Right renal pelvis (tissue), 4 donors: ENCODE measurements at places on chromosomes 3 and 15. TPM values are rescaled to one million over a fixed set of nuclear protein-coding genes. Genes with fewer than 3 reads are reported as not detected.

DNA sequence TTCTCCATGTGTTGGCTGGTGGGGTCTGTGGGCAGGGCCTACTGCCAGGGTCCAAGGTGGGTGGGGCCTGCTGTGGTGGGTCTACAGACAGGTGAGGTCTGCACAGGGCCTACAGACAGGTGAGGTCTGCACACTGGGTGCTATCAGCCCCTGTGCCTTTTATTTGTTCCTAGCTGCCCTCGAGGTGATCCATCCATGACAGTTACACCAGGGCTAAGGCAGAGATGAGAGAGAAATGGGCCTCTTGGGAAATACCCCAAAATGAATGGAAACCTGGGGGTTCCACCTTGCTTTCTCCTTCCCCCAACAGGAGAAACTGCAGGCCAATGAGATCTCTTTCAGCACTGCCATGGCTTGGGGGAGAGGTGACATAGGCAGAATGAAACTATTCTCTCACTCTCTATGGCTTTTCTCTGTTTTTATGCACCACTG is 36.4 kb downstream of the CFAP100 start:
- DNase-seq: no peak

- no peak for DNase-seq
Measured at GRCh38 chr15:52423852-52424251, 104.8 kb downstream of the MYO5A start.

DNA sequence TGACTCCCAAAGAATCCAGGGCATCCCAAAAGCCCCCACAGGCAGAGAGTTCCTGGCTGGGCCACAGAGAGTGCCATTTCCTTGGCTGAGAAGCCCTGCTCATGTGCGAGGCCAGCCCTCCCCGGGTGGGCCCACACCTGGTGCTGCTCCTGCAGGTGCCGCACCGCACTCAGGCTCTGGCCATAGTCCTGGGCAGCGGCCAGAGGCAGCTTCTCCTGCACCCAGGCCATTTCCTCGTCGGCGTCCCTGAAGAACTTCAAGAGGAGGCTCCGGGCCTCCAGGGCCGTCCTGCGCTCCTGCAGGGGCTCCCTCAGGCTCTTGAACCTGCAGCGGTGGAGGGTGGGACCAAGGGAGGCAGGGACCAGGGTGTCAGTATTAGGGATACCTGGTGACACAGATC is 18.1 kb downstream of the PLA2G4B start:
- DNase-seq: no peak

GRCh38 chr3:95184038-95184437 is 1121.2 kb downstream of the NSUN3 start:
- DNase-seq: no peak

- DNase-seq: no peak
Measured at GRCh38 chr3:170321321-170322034, 36.0 kb upstream of the SKIL start.

- DNase-seq: no peak
Measured at GRCh38 chr3:99683876-99684275, 45.5 kb downstream of the COL8A1 start.

DNA sequence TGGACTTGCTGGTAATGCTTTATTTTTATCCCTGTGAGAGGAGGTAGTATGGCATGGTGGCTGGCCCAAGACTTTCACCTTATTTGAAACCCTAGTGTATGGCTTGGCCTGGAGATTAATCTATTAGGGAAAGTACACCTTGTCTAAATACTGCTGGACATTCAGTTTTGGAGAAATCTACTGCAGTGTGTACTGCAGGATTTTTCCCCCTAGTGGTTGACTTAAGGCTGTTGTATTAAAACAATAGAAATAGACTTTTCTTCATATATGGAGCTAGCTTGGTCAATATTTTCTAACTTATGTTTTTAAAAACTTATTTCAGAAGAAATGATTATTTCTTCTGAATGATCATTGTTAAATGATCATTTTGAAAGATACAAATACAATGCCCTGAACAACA is 13.9 kb upstream of the SLITRK3 start:
- DNase-seq: no peak

- DNase-seq: no peak
Measured at GRCh38 chr3:111846717-111847116, 12.3 kb upstream of the PHLDB2 start.

DNA sequence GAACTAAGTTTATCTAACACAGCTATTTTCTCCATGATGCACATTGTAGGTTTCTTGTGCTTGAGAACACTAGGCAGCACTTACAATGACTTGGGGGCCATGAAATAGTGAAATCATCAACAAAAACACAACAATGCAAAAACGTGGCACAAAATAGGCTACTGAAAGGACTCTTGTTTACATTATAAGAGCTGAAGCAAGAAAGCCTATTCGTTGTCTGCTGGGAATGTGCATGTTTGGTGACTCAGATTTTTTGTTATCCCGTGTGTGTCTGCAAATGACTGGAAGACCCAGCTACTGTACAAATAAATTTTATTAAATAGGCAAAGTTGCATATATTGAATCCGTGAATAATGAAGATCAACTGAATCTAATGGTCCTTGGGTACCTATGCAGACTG is 85.0 kb downstream of the TCF12 start:
- DNase-seq: no peak

DNA sequence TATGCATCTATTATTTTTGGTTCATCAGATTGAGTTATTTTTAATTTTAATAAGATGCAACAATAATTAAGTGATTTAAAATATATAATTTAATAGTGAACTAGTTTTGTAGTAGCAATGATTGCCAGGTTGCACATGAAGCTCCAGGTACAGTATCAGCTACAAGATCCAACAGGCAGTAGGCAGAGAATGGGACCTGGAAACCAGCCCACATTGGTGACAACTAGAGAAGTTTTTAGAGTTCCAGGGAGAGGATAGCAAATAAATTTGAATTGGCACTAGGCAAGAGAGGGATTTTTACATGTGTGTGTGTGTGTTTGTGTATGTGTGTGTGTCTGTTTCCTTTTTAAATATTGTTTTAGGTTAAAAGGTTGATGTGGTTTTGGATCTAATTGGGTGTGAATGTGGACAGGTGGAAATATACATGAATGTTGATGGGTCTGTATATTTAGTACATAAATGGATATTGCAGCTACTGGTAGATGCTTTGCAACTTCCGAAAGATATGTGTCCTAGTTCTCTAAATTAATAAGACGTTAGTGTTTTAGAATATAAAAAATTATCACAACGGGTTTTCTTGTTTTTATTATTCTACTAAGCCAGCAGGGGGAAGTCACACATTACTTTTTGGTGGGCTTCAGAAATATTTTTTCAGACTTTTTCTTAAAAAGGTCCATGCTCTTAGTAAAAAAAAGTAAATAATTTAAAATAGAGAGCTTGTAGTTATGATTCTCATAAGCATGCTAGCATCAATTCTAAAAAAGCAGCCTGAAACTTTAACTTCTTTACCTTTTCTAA is 110.1 kb upstream of the GBE1 start:
- DNase-seq: no peak

GRCh38 chr3:179603831-179604230 is 607 bp downstream of the MRPL47 start:
- no peak for DNase-seq

DNA sequence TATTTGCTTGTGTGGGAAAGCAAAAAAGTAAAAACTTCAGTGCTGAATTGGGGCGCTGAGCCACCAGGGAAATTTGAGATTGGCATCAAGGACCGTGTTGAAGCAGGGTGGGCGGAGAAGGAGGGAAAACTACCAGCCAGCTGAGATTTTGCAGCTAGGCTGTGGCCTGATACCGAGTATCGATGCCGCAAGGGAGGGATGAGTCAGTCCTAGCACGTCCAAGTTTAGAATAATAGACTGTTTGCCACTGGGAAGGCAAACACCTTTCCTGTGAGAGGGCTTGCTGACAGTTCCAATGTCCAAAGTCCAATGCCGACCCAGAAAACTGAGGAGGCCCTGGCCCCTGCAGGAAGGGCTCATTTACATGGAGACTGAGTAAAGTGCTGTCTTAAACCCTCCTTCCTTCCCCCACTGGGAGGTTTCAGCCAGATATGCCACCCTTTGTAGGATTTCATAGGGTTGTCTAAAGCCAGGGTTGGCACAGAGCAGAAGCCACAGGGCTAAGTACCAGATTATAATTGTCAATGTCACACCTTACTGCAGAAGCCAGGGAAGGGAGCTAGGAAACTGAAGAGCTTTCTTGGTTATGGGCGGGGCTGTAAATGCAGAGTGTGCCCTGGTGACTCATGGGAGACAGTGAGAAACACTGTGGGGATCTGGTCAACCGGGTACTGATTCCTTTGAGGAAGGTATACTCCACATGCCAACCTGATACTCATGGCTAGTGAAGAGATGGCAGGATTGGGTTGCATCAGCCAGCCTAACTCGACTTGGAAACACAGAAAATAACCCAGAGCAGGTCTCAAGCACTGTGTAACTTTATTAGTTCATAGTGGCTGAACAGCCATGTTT is 28.4 kb upstream of the PIK3CB start:
- no peak for DNase-seq

DNA sequence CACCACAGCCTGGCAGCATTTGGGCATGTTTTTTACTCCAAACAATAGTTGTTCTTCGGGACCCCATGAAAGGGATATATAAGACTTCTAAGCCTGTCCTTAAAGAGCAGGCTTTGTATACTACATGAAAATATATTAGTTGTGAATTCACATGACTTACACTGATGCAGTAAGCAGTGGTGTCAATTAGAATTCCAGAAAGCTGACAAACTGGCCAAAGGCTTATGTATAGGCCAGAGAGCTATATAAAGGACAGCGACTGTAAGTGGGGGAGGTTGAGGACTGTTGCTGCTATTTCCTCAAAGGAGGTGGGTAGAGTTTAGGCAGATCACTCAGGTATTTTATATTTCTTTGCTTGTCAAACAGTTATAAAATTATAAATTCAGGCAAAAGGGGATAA is 24.8 kb downstream of the KPNA4 start:
- no peak for DNase-seq

DNA sequence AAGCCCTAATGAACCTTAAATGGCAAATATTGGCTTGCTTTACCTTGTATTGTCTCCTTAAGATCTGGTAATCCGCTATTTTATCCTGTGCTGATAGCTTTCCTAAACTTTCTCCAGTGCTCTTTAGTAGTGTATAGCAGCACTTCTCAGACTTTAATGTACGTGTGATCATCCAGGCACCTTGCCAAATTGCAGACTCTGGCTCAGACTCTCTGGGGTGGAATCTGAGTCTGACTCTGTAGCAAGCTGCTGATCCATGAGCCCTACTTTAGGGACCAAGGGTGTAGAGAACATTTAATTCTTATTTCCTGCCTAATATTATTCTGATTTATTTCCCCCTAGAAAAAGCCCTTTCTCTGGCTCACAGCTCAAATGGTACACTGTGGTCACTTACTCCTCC is 518.8 kb upstream of the ZNF385D start:
- no peak for DNase-seq

DNA sequence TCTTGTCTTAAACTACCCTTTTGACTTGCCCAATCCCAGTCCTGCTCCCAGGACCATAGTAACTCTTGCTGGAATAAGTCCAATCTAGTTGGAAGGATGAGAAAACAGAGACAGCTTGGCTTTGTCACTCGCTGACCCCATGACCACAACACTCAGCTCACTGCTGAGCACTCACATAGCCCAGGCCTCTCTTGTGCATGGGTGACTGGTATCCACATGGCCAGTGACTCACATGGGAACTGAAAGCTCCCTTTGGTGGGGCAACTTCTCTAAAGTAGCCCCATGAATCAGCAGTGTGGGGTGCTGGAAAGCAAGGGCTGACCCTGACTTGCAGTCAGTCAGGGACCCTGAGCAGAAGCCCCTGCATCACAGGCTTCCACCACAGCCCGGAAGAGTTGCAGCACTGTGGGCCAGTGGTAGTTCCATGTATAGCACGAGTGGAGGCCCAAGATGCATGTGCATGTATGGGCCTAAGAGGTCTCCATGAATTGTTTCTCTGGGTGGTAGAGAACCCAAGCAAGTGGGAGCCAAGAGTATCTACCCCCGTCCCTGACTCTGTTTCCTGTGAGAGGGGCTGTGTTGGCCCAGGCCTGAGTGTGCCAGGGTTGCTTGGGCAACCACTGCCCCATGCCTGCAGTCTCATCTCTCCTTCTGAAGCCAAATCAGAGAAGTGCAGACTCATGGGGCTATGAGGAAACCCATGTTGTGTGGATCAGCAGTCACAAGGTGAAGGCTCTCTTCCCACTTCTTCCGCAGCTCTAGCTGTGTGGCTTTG is 62.1 kb upstream of the XCR1 start:
- DNase-seq: no peak

- DNase-seq: no peak
Measured at GRCh38 chr3:22835041-22835440, 368.1 kb upstream of the UBE2E2 start.

DNA sequence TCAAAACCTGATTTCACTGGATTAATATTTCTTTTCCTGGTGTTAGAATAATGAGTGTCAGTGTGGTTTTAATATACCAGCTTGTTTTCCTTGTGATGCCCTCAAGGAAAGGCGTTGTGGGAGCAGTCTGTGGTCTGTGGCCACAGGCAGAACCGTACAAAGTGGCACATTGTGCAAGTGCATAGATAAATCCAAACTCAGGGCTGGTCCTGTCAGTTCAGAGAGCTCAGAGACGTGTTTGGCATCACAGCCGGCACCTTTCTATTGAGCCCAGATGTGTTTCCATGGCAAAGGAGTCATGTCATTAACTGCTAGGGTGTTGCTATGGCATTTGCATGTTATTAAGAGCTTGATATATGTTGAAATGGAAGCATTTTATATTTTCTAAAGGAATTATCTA is 289.9 kb upstream of the RASGRP1 start:
- no peak for DNase-seq

DNA sequence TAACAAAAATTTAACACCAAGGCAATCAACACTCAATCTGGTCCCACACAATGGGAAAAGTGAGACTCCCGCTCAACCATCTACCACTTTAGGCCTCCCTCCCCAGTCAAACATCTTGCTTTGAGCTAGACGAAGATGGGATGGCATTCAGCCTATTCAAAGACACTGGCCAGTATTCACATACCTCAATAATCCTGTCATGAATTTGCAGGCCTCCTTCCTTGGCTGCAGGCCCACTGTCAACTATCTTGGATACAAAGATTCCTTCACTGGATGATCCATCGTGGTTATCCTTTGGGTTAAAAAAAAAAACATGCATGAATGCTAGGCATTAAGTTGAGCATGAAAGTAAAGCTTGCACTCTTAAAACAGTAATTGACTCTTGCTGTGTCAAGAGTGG is 22.6 kb downstream of the PDZRN3 start:
- DNase-seq: no peak

GRCh38 chr3:99934975-99935797 is 117.5 kb downstream of the CMSS1 start:
- no peak for DNase-seq

- DNase-seq: no peak
Measured at GRCh38 chr3:18390024-18390660, 35.0 kb downstream of the SATB1 start.

The AP3S2 gene
- 37.4 TPM for polyA plus RNA-seq

The SERINC4 gene
- polyA plus RNA-seq: not detected

The DNASE1L3 gene
- polyA plus RNA-seq: 12.0 TPM

The CHRNA7 gene
- polyA plus RNA-seq: 21.1 TPM

The ERC2 gene
- 3.4 TPM for polyA plus RNA-seq

The STARD5 gene
- polyA plus RNA-seq: 3.9 TPM

The NR2F2 gene
- 350 TPM for polyA plus RNA-seq

The PARL gene
- 63.9 TPM for polyA plus RNA-seq

The RPS17 gene
- 1,842 TPM for polyA plus RNA-seq

The PP2D1 gene
- 0.25 TPM for polyA plus RNA-seq

The NDUFB4 gene
- polyA plus RNA-seq: 194 TPM

The TFG gene
- polyA plus RNA-seq: 154 TPM

The C3orf20 gene
- 0.30 TPM for polyA plus RNA-seq
